ENCODE measurements at places on chromosomes 1 and 21.

DNA sequence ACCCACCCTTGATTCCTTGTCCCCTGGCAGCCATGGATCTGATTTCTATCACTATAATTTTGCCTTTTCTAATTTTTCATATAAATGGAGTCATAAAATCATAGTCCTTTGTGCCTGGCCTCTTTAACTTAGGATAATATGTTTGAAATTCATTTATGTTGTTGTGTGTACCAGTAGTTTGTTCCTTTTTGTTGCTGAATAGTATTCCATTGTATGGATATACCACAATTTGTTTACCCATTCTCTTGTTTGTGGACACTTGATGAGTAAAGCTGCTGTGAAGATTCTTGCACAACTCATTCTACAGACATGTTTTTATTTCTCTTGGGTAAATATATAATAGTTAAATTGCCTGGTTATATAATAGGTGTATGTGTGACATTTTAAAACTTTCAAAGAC is 22.7 kb upstream of the GJA8 start:
- no peaks in the 10 kb centered on the region for H3K27me3 ChIP-seq
- no peaks in the 10 kb centered on the region for H3K4me1 ChIP-seq
- H3K27ac ChIP-seq, result no peak overlapping the region
- DNase-seq, result no peak

DNA sequence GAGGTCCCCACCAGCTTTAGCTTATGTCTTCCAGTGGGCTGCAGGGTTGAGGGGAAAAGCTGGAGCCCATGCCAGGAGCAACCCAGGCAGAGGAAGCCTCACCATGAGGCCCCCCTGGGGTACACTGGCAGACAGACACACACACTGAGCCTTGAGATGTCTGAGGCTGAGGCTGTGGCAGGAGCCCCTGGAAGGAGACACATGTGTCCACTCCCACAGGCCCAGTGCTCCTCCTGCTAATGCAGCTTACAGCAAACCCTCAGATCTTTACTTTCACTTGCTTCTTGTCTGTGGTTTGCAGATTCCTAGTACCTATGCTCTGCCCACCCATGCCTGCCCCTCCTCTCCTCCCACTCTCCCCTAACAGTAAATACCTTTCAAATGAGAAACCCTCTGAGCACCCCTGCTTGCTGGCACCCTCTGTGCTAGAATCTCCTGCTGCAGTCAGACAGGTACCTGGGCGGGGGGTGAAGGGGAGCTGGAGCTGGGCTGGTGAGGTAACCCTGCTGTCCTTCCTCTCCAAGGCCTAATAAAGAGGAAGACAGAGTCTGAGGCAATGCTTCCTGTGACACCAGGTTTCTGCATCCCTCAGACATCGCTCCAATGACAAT is 63.4 kb upstream of the NEK2 start:
- no peaks in the 10 kb centered on the region for H3K27me3 ChIP-seq
- H3K27ac ChIP-seq, result peak overlapping the region; percentile 49
- DNase-seq, result peak; percentile 25

GRCh38 chr1:65425697-65426096 is 5.2 kb downstream of the LEPR start:
- DNase-seq, result no peak
- no peaks in the 10 kb centered on the region for H3K36me3 ChIP-seq
- no peaks in the 10 kb centered on the region for H3K27me3 ChIP-seq
- H3K4me1 ChIP-seq, result no peaks in the 10 kb centered on the region

DNA sequence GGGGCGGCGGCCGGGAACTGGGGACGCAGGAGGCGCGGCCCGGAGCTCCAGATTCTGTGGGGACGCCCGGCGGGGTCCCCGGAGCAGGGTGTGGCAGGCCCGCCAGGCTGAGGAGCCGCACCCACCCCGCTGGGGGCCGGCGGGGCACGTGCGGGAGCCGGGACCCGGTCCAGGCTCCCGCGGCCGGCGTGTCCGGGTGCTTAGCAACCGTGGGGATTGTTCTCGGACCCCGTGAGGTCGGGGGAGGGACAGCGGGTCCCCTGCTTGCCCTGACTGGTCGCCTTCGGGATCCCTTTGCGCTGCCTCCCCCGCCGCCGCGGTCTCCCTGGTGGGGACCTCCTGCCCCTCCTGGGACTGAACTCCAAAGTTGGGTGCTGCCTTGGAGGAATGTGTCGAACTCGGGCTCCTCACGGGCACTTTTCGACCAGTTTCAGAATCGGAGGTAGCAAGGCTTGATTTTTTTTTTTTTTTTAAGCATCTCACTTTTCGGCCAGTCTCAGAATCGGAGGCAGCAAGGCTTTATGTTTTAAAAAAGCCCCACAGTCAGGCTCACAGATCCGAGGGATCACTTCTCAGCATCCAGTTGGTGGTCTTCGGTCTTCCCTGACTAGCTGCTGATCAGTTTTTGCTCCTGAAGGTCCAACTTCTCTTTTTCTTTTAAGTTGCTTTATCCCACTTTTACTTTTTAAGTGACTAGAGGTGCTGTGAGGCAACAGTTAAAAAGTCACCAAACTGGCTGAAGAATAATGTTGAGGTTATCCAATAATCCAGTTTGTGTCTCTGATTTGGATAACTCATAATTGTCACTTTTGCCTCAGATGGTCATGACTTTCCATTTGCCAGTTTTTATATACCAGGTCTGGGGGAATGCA is 648 bp downstream of the FAM76A start:
- H3K4me1 ChIP-seq, result peaks cover 17% of the 10 kb centered on the region
- H3K27ac ChIP-seq, result peak overlapping the region; percentile 91
- peak overlapping the region; percentile 77 for H3K4me3 ChIP-seq
- H3K27me3 ChIP-seq, result no peaks in the 10 kb centered on the region

DNA sequence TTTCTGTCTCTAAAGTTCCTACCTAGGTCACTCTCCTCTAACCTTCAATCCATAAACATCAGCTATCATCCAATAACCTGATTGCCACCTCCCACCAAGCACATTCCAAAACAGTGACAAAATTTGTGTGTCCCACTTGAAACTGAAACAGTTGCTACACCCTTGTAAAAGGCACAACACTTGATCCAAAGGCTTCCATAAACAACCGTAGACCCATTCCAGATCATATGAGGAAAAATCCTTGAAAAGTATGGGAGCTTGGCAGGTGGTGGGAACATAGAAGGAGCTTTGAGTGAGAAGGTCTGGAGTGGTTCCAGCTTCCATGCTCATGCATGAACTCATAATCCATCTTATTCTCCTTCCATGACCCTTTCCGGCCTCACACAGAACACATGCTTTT is 82.0 kb upstream of the ATP1A1 start:
- H3K27ac ChIP-seq, result no peak overlapping the region
- H3K4me3 ChIP-seq, result no peak overlapping the region
- DNase-seq, result no peak

DNA sequence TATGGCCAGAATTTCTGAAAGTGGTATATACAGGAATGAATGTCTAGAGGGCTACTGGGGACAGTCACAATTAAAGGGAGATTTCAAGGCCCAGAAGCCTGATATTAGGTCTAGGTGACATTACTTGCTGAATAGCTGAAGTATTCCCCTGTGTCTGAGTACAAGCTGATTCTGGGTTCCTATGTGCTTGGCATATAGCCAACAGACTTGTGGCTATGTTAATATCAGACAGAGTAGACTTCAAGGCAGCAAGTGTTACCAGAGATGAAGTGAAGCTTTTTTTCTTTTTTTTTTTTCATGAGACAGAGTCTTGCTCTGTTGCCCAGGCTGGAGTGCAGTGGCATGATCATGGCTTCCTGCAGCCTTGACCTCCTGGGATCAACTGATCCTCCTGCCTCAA is 8.3 kb downstream of the TTC4 start:
- no peak overlapping the region for H3K4me3 ChIP-seq
- no peaks in the 10 kb centered on the region for H3K4me1 ChIP-seq
- H3K36me3 ChIP-seq, result peaks cover 34% of the 10 kb centered on the region
- no peak for DNase-seq
- no peaks in the 10 kb centered on the region for H3K27me3 ChIP-seq
- no peak overlapping the region for H3K27ac ChIP-seq

- no peak for DNase-seq
- H3K27me3 ChIP-seq, result no peaks in the 10 kb centered on the region
- H3K36me3 ChIP-seq, result no peaks in the 10 kb centered on the region
- peaks cover 60% of the 10 kb centered on the region for H3K4me1 ChIP-seq
- H3K4me3 ChIP-seq, result no peak overlapping the region
- H3K27ac ChIP-seq, result no peak overlapping the region
Measured at GRCh38 chr1:160835751-160836150, 26.9 kb downstream of the CD244 start.

DNA sequence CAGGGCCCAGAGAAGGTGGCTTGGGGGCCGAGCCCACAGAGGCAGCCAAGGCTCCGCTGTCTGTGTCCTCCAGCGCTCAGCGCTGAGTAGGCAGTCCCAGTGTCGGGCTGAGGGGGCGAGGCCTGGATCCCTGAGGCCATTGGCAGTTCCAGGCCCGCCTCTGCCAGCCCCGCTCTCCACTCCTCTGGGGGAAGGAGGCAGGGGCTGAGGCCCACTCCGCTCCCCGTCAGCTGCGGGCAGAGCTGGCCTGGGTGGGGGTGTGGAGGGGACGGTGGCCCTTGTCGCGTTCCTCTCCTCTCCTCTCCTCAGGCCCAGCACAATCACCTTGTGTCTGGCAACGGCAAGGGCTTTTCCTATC is 132.8 kb downstream of the CASZ1 start:
- H3K4me1 ChIP-seq, result no peaks in the 10 kb centered on the region
- no peak overlapping the region for H3K4me3 ChIP-seq
- no peak for DNase-seq
- H3K27me3 ChIP-seq, result no peaks in the 10 kb centered on the region
- H3K27ac ChIP-seq, result no peak overlapping the region

GRCh38 chr1:19698181-19698580 is 33.5 kb downstream of the HTR6 start:
- no peaks in the 10 kb centered on the region for H3K36me3 ChIP-seq
- no peak overlapping the region for H3K27ac ChIP-seq
- H3K4me3 ChIP-seq, result no peak overlapping the region
- DNase-seq, result no peak

DNA sequence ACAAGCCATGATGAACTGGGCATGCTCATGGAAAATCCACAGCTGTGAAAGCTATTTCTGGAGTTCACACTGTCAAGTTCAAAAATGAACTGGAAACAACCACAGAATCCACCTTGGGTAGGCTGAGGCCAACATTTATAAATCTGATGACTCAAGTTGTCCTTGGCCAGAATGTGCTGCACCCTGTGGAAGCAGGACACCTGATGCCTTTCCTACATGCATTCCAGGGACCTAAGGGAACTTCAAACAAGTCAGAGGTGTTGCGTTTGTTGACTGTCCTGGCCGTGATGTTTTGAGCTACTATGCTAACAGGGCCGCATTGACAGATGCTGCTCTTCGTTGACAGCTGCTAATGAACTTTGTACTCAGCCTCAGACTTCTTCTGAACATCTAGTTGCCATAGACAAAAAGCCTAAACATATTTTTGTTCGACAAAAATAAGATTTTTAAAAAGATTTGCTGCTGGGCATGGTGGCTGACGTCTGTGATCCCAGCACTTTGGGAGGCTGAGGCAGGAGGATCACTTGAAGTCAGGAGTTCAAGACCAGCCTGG is 127.9 kb upstream of the SLC45A1 start:
- no peak for DNase-seq
- no peaks in the 10 kb centered on the region for H3K4me1 ChIP-seq
- H3K36me3 ChIP-seq, result no peaks in the 10 kb centered on the region
- no peak overlapping the region for H3K4me3 ChIP-seq

GRCh38 chr1:21115098-21115760 is 61.5 kb downstream of the EIF4G3 start:
- no peaks in the 10 kb centered on the region for H3K27me3 ChIP-seq
- no peak overlapping the region for H3K27ac ChIP-seq
- H3K4me3 ChIP-seq, result no peak overlapping the region
- H3K4me1 ChIP-seq, result no peaks in the 10 kb centered on the region
- H3K36me3 ChIP-seq, result no peaks in the 10 kb centered on the region

DNA sequence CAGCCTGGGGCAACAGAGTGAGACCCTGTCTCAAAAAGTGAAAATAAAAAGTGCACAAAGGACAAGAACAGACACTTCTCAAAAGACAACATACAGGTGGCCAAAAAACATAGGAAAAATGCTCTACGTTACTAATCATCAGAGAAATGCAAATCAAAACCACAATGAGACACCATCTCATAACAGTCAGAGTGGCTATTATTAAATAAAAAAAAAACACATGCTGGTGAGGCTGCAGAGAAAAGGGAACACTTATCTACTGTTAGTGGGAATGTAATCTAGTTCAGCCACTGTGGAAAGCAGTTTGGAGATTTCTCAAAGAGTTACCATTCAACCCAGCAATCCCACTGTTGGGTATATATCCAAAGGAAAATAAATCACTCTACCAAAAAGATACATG is 173.2 kb downstream of the SMYD3 start:
- H3K36me3 ChIP-seq, result no peaks in the 10 kb centered on the region
- DNase-seq, result no peak
- no peak overlapping the region for H3K4me3 ChIP-seq

GRCh38 chr1:83676106-83676505 is 322.8 kb downstream of the TTLL7 start:
- no peaks in the 10 kb centered on the region for H3K4me1 ChIP-seq
- no peaks in the 10 kb centered on the region for H3K27me3 ChIP-seq
- no peak overlapping the region for H3K4me3 ChIP-seq
- DNase-seq, result no peak
- no peaks in the 10 kb centered on the region for H3K36me3 ChIP-seq

DNA sequence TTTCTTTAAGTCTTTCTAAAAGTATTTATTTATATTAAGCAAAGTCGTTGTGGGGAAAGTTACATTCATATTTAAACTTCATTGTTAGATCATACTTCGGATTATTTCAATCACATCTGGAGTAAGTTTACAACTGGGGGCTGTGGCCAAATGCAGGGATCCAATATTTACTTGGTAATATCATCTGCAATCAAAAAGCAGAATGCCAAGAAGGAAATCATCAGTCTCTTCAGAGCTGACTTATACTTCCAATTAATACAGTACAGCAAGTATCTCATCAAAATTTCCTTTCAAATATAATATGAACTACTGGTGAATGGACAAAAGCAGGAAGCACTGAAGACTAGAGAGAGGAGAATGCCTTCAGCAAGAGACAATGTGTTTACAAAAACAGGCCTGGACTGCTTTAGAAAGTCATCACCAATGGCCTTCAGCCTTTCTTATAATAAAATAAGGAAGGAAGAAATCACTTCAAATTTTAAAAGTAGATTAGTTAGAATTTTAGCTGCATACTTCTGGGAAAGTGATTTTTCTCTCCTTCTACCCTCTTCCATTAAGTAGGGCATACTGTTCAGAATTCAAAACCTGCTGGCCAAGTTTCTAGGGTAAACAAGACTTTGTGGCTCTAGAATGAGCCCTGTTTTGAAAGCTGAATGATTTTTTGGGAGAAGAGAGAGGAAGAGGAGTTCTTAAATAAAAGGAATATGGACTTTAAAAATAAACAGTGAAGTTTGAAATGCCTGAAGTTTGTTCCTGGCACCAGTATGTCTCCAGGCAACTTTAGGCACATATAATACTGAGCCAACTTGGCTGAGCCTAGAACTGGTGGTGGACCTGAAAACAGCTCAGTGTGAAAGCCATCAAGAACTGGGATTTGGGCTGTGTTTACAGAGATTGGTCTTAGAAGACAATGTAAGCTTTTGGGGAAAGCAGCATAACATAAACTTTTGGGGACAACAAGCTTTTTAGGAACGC is 22.2 kb upstream of the MYOC start:
- no peaks in the 10 kb centered on the region for H3K36me3 ChIP-seq
- no peak overlapping the region for H3K4me3 ChIP-seq
- H3K27ac ChIP-seq, result no peak overlapping the region
- DNase-seq, result no peak
- no peaks in the 10 kb centered on the region for H3K27me3 ChIP-seq

Measured in naive thymus-derived CD4-positive, alpha-beta T cell (primary cell).